ENCODE measurements at places on chromosomes 1 and 21. TPM values are rescaled to one million over a fixed set of nuclear protein-coding genes. Genes with fewer than 3 reads are reported as not detected.
A peak's percentile ranks its signal among the peaks of the same experiment; 100 is the strongest.

- no peak for DNase-seq
Measured at GRCh38 chr1:197783510-197783948, 8.2 kb upstream of the DENND1B start.

DNA sequence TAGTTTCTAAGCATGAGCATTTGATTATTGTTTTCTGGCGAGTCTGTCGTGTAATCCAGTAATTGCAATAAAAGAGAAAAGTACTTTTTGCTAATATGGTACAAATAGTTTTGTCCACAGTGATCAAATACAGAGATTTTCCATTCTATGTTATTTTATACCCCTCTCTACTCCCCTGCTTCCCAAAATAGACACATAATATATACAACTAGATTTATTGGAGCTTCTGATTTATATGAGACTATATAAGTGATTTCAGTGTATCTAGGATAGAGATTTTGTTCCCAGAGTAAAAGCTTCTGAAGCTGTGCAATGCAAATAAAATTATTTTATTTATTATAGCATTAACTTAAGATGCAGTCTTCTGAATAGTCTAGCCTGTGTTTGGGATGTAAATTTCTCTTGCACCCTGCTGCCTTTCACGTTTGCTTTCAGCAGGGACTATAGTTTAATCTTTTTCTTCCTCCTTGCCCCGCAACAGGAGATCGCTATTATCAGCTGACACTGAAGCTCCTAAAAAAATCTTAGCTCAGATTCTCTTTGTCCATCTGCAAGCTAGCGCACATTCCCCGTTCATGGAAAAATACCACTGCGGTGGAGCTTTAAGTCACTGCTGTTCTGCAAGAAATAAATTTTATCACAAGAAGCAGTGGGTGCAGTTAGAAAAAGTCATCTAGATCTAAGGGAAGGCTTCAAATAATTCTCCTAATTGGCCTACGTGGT is 273.3 kb downstream of the DISC1 start:
- DNase-seq = no peak

GRCh38 chr1:70041317-70042045 is 163.9 kb downstream of the LRRC40 start:
- DNase-seq = no peak

DNA sequence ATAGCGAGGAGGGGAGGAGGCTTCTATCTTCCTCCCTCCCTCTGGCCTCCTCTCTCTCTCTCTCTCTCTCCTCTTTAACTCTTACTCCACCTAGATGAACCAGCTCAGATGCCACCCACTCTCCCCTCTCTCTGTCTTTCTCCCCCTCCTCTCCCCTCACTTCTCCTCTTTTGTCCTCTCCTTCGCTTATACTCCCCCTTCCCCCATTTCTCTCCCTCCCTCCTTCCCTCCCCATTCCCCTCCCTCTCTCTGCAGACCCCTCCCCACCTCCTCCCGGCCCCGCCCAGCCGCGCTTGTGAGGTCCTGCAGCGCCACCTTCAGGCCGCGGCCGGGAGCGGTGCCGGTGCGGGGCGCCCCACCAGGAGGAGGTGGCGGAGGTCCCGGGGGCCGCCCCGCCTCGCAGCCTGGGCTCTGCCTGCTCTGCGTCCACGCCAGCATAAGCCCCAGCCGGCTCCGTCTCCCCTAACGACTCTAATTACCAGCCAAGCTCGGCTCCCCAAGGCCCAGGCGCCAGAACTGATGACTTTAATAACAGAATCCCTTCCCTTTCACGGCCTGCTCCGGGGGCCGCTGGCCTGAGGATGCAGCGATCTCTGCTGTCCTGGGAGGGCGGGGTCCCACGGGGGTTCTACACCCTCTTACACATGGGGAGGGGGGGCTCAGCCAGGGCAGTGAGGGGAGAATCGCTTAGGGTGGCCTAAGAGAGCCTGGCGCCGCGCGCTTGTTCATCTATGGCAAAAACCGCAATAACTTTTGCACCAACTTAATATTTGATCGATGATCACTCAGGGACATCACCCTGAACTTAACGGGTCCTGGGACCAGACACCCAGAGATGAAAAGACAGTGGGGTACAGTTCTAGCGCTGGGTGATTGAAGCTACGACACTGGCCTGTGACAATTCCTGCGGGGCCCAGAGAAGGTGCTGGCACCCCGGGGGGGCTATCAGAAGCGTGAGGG is 637.3 kb downstream of the MATN1 start:
- peak; percentile 34 for DNase-seq

- no peak for DNase-seq
Measured at GRCh38 chr1:25691211-25691610, 74.6 kb downstream of the MAN1C1 start.

GRCh38 chr1:58738876-58739275 is 39.0 kb upstream of the MYSM1 start:
- DNase-seq = no peak

DNA sequence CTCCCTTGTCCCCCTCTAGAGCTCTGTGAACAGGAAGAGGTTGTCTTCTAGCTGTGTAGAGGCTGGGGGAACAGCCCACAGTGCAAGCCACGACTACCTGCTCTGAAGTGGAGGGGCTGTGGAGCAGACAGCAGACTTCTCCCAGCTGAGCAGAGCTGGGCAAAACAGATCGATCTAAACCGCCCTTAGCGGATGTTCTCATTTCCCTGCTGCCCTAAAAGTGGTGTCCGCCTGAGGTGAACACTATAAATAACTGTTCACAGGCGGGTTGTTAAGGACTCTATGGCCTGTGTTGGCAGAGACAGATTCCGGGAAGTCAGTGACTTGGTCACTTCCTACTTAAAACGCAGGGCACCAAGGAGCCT is 203.2 kb downstream of the RHOU start:
- DNase-seq = no peak

GRCh38 chr1:111930356-111930755 is 59.1 kb downstream of the KCND3 start:
- no peak for DNase-seq

DNA sequence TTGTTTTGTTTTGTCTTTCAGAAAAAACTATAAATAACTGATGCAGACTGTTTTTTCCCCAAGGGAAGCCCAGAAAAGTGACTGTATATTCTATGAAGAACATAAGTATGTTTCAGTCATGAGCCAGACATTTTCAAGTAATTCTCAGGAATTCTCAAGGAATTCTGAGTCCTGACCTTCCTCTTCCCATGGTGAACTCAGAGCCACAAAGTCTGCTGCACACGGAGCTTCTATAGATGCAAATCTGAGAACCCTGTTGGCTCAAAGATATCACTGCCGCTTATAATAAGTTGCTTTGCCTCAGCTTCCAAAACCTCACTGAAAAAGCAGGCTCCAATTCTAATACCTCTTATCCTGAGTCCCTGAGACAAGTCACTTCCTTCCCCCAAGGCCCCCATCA is 418.5 kb upstream of the RUNX1 start:
- no peak for DNase-seq

DNA sequence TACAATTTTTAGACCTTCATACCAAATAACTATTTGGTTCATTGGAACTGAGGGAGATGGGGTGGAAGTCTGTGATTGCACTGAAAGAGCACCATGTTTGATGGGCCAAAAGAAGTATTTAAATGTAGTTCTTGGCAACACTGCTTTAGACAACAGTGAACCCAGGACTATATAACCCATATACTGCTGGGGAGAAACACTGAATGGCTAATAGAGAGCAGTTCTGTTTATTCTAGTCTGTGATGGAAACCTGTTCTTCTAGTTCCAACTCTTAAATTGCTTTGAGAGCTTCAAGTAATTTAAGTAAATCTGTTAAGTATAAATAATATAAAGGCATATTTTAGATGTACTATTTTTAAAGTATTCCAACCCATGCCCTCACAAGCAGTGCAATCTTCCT is 96.3 kb downstream of the NIBAN1 start:
- DNase-seq = no peak

GRCh38 chr1:8382608-8383505 is 64.9 kb downstream of the SLC45A1 start:
- DNase-seq = no peak

- no peak for DNase-seq
Measured at GRCh38 chr1:209815931-209816341, 10.0 kb upstream of the IRF6 start.

- DNase-seq = no peak
Measured at GRCh38 chr1:61588736-61589672, 135.9 kb downstream of the TM2D1 start.

DNA sequence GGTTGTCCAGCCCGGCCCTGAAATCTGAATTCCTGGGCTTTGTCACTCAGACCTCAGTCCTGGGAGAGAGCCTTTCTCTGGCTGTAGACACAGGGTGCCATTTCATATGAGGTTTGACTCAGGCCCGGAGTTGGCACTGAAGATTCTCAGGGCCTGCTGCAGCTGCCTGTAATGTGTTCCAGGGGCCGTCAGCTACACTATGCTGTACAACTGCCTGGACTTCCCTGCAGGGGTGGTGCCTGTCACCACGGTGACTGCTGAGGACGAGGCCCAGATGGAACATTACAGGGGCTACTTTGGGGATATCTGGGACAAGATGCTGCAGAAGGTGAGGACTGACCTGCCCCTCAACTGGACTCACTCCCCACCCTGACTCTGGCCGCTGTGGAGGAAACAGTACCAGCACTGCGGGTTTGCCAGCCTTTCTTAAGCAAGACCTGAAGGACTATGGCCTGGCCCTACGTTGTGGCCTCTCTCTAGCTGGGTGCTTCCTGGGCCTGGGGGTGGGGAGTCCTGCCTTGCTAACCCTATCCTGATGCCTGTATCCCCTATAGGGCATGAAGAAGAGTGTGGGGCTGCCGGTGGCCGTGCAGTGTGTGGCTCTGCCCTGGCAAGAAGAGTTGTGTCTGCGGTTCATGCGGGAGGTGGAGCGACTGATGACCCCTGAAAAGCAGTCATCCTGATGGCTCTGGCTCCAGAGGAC is 18.9 kb downstream of the FAAH start:
- no peak for DNase-seq

- no peak for DNase-seq
Measured at GRCh38 chr1:43883321-43883720, 50.3 kb upstream of the ARTN start.

Gene TNFSF4
- 0.87 TPM for total RNA-seq

Gene DMBX1
- total RNA-seq = not detected

Gene TMEM269
- total RNA-seq = 0.22 TPM

Gene CLDN17
- not detected for total RNA-seq

Gene AMY1A
- not detected for total RNA-seq

Gene CLEC20A
- not detected for total RNA-seq

Gene DCST1
- total RNA-seq = not detected

Gene IFI16
- total RNA-seq = 105 TPM

Gene TAS1R1
- not detected for total RNA-seq

Gene C8B
- not detected for total RNA-seq

Gene PRELP
- 180 TPM for total RNA-seq
